ENCODE measurements at places on chromosomes 5 and 9.

GRCh38 chr5:176133877-176134276 is 104.3 kb upstream of the SIMC1 start:
- DNase-seq: no peak

DNA sequence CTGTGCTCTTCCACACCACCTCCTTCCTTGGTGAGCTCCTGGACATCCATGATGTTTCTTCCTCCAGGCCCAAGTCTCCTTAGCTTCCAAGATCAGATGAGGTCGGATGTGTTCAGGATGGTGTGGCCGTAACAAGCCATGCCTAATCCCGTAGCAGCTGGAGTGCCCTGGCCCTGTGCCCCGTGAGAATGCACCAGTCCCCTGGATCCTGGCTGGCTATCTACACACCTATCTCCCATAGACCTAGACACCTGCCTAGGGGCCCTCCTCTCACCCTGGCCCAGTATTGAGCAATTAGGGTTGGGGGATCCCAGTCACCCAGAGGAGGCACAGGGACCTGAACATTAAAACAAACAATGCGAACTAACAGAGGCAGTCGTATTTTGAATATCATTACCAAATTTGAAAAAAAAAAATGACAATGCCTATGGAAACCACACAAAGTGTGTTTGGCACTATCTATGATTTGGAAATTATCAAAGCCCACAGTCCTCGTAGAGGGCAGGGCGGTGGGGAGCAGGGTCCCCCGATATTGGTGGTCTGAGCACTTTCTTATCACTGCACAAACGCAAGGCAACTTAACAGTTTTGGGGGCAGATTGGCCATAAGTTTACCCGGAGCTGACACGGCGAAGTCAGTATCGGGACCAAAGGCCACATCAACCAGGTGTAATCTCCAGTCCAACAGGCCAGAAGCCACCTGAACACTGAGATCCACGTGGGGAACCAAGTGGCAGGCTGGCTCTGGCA is 13.2 kb downstream of the ENG start:
- no peak for DNase-seq

DNA sequence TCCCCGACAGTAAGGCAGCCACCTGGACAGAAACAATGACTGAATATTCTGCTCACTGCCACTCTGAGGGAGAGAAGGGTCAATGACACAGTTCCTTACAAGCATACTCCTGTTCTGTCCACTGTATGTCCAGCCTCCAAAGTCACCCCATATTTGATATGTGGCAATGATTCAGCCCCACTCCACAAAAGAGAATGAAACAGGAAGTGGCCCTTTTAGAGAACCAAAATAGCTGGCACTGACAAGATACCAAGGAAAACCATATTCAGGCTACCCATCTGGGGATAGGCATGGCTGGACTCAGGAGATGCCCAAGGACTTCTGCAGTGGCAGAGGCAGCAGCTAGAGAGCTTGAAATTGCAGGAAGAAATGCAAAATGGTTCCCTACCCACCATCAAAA is 12.8 kb upstream of the GFRA3 start:
- no peak for DNase-seq

DNA sequence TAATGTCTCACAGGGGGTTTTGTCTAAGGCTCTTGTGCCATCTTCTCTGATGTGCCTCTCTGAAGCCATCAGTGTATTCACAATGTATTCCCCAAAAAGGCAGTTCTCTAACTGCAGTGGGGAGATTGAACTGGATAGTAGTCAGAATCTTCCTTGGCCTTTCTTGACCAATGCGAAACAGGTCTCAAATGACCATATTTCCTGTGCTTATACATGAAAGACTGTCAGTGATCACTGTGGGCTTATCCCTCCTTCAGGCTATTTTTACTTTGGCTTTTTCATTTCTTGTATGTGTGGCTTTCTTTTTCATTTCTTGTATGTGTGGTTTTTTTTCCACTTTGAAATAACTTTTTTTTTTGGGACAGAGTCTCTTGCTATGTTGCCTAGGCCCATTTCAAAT is 19.7 kb downstream of the HMGXB3 start:
- no peak for DNase-seq

- no peak for DNase-seq
These were observed 9.4 kb downstream of the CORO2A start for GRCh38 chr9:98182889-98183599.

DNA sequence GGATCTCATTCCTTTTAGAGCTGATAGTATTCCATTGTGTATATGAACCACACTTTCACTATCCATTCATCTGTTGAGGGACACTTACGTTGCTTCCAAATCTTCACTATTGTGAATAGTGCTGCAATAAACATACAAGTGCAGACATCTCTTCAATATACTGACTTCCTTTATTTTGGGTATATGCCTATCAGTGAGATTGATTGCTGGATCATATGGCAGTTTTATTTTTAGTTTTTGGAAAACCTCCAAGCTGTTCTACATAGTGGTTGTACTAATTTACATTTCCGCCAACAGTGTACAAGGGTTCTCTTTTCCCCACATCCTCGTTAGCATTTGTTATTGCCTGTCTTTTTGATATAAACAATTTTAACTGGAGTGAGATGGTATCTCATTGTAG is 33.8 kb upstream of the LECT2 start:
- no peak for DNase-seq

DNA sequence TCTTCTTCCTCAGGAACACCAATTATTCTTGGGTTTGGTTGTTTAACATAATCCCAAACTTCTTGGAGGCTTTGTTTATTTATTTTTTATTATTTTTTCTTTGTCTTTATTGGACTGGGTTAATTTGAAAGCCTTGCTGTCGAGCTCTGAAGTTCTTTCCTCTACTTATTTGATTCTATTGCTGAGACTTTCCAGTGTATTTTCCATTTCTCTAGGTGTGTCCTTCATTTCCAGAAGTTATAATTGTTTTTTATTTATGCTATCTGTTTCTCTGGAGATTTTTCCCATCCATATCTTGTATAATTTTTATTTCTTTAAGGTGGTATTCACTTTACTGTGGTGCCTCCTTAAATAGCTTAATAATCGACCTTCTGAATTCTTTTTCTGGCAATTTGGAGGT is 8.8 kb upstream of the RIOK2 start:
- no peak for DNase-seq

DNA sequence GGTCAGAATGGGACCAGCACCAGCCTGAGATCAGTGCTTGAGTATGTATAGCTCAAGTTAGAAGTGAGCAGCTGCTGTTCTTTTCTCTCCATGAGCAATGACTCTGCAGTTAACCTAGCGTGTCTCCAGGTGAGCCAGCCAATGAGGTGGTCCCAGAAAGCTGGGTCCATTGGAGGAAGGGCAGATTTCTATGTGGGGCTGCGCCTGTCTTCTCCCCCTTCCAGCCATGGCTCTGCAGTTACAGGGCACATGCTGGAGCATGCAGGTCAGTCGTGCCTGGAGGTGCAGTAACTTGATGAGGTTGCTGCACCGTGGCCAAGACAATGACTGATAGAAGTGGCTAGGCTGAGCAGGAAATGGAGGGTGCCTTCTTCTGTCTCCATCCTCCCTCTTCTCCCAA is 29.6 kb upstream of the CXCL14 start:
- no peak for DNase-seq

DNA sequence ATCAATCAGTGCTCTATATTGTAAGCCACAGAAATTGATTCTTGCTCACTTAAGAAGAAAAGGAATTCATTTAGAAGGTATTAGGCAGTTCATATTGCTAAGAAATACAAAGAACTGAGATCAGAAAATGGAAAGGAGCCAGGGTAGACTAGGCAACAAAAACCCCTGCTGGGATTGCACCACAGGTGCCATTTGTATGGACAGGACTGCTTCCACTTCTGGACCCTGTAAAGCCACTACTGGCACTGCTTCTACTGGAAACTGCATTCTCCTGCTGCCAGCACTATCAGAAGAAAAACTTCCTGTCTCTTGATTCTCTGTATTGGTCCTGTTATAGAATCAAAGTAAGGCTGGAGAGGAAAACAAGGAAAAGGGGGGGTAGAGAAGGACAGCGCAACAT is 45.9 kb downstream of the CERT1 start:
- DNase-seq: no peak

DNA sequence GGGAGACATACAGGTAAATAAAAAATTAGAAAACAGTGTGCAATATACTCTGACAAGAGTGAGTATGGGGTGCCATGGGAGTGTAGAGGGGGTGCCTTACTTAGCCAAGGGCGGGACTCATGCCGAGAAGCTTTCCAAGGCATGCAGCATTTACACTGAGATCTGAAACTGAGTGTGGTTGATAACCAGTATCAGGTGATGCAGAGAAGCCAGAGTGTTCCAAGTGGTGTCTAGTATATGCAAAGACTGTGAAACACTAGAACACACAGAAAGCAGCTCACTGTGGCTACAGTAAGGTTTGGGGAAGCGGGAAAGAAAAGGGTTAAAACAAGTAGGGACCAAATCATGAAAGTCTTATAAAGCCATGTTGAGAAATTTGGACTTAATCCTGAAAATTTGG is 30.5 kb upstream of the ERBIN start:
- DNase-seq: no peak

DNA sequence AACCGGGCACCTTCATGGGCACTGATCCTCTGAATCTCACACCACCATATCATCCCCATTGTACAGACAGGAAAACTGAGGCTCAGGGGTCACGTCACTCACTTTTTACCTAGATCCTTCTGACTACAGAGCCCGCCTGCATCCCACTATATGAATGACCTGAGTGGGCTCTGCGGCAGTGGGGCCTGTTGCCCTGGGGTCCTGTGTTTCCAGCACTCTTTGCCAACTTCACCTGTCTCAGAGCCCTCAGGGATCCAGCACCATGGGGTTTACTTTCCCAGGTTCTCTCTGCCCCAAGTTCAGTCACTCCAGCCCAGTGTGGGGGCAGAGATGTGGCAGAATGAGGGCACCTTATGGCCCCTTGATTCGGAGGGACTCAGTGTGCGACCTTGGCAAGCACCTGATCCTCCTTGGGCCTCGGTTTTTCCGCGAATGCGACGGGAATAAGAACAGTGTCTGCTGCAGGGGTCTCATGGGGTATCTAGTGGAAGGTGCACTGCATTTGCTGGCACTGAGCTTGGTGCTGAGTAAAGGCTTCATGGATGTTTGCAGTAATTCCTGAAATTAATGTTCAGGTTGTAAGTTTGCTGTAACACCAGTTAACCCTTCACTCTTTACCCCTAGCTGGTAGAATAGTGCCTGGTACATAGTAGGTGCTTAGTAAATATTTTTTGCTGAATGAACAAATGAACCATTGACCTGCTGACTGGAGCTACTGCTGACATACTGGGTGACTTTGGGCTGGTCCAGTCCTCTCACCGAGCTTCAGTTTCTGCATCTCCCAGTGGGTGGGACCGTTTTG is 47.1 kb upstream of the BOD1 start:
- DNase-seq: no peak

DNA sequence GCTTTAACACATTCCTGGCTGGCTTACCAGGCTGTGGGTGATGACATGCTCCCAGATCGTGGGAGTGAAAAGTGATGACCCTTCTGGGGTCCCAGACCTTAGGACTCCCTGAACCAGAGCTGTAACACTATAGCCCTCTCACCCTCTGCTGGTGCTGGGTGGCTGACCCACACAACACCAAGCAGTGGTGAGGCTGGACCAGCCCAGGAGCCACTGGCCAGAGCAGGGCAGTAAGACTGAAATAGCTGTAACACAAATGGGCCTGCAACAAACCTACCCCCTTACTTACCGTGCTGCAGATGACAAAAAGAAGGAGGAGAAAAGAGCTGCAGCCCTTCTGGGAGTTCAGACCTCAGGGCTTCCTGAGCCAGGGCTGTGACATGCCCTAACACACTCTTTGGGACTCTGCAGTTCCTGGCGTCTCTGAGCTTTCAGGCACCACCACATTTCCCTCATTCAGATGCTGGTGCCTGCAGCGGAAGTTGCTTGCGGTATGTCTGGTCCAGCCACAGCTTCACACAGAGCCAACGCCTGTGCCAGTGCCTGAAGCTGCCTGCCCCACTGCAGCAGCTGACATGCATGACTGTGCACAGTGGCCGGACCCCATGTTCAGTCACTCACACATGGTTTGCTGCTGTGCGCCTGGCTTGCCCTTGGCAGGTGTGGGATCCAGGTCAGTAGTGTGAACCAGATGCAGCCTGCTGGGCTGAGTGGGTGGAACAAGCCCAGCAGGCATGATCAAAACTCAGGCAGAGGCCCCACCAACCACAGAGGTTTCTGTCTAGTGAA is 1247.4 kb downstream of the EFNA5 start:
- DNase-seq: no peak

- DNase-seq: no peak
These were observed 142.5 kb downstream of the DENND1A start for GRCh38 chr9:123787416-123787815.

DNA sequence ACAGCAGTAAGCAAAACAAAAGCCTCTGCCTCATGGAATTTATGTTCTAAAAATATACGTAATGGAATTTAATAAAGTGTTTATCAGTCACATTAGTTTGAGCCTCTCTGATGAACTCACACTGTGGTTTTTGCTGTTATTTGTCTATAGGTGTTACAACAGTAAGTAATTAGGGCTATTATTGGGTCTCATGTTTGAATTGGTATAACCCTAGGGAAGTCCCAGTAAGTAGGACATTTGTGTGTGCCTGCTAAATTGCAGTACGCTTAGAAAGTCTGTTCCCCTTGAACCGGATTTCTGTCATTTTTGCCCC is 197.6 kb downstream of the NR3C1 start:
- no peak for DNase-seq

- no peak for DNase-seq
These were observed 64.6 kb upstream of the HAPLN1 start for GRCh38 chr5:83785176-83785668.

DNA sequence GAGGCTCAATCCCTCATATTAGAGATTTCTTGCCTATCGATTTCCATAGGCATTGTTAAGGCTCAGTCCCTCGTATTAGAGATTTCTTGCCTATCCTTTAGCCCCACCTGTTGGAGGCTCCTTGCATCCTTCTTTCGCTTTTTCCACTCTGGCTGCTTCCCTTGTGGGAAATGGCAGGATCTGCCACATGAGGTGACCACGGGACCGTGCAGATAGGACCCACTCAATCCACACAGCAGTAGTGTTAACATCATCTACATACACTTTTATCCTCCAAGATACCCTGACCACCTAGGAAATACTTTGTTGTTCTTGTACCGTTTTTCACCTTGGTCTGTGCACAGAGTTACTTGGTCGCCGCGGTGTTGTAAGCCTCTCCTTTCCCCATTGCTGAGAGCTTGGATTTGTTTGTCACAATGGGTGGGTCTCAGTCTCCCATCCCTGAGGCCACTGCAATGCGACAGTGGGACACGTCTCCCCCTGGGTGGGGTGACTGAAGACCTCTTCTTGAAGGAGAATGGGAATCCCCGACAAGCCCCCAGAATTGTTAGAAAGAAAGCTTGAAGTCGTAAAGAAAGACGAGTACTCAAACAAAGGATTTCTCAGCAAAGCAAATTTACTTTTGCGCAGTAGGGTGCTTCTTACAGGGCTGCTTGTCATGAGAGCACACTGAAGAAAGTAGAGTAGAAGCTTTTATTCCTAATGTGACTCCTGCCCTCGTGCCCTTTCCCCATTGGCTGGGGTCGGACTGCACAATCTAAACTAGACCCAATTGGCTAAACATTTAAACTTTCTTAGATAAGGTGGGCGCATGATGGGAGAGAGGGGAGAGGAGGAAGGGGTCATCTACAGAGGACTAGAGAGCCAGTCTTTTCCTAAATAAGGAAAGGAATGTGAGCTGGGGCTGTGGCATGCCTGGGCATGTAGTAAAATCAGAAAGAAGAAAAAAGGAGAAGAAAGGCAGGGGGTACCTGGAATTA is 19.8 kb downstream of the IFT74 start:
- no peak for DNase-seq

- DNase-seq: no peak
These were observed 29.9 kb downstream of the TUT7 start for GRCh38 chr9:86324308-86324707.

GRCh38 chr9:98185021-98185567 is 7.3 kb downstream of the CORO2A start:
- DNase-seq: no peak

- no peak for DNase-seq
These were observed 21.5 kb upstream of the RALGPS1 start for GRCh38 chr9:126893079-126893478.
